T-cell (primary cell): ENCODE measurements at places on chromosomes 6 and 20. TPM values are rescaled to one million over a fixed set of nuclear protein-coding genes. Genes with fewer than 3 reads are reported as not detected.

The TNF gene
- total RNA-seq: 26.4 TPM

The MEP1A gene
- not detected for total RNA-seq

The AKIRIN2 gene
- total RNA-seq: 52.5 TPM

The PI3 gene
- total RNA-seq: not detected

The WFDC10B gene
- total RNA-seq: not detected

The CCM2L gene
- not detected for total RNA-seq

The AVP gene
- total RNA-seq: 0.44 TPM

The HLA-DRA gene
- 63.4 TPM for total RNA-seq

The GPLD1 gene
- 1.5 TPM for total RNA-seq

The DEF6 gene
- 309 TPM for total RNA-seq

The TPBG gene
- 0.62 TPM for total RNA-seq

The RBM38 gene
- total RNA-seq: 271 TPM

The PRDM13 gene
- not detected for total RNA-seq

The ARFGEF3 gene
- total RNA-seq: not detected

The GSTA1 gene
- 1.1 TPM for total RNA-seq

The GATA5 gene
- not detected for total RNA-seq

The FYN gene
- 552 TPM for total RNA-seq

The C6orf163 gene
- 2.7 TPM for total RNA-seq
